DMS79 treated with DMSO at 0.1 percent for 48 hours (cell line): ENCODE measurements at places on chromosomes 12 and 14.

- DNase-seq = no peak
Observed at GRCh38 chr12:112524676-112525425, 106.1 kb downstream of the PTPN11 start.

DNA sequence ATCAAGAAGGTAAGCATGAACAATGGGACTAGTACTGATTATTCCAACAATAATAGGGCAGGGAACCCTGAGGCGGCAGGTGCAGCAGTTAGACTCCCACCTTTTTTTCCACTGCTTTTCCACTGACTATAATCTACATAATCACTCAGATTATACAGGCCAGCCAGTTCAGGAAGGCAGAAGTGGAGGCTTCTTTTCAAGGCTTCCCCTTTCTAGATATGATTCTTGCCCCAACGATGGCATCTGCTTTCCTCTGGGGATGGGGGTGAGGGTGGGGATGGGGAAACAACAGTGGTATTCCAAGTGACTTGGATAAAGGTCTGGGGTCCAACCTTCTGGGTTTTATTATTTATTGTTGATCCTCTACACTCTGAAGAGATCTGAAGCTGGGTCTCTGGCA lies 331 bp downstream of the NCKAP1L start:
- no peak for DNase-seq

GRCh38 chr14:38948171-38948570 lies 154.9 kb downstream of the SEC23A start:
- DNase-seq = no peak

DNA sequence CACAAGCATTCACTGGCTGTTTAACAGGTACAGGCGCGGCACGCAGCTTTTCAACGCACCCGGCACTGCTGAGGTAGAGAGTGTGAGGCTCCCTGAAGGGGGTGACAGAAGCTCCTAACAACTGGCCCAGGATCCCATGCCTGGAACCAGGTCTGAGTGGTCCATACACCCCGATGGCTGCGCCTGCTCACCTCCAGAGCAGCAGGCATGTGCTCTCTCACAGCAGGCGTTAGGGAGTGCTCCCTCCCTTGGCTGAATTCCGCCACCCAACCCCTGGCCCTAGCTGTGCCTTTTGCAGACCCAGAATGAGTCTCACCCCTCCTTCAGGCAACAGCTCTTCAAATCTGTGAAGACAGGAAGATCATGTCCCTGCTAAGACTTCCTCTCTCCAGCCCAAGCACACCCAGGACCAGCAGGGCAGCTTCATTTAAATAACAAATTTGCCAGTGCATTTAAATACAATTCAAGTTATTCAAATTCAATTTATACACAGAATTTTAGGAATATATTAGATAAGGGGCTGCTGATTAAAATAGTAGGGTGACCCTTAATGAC lies 86.0 kb downstream of the SETD3 start:
- DNase-seq = peak; percentile 63
